ENCODE measurements at places on chromosomes 1 and 21. TPM values are rescaled to one million over a fixed set of nuclear protein-coding genes. Genes with fewer than 3 reads are reported as not detected.

Gene KCNE2
- 0.67 TPM for total RNA-seq

Gene MAP3K7CL
- 1.3 TPM for total RNA-seq

Gene ATAD3C
- 2.1 TPM for total RNA-seq

Gene PTPRC
- 9.8 TPM for total RNA-seq

Gene C4BPA
- not detected for total RNA-seq

Gene EXTL1
- total RNA-seq: 63.0 TPM

Gene EVI5
- total RNA-seq: 54.7 TPM

Gene RAVER2
- 12.9 TPM for total RNA-seq

Gene TCEA3
- total RNA-seq: 10.1 TPM

Gene C1orf141
- 0.70 TPM for total RNA-seq

Gene PRR9
- not detected for total RNA-seq

Gene PADI3
- not detected for total RNA-seq

Gene CNR2
- not detected for total RNA-seq
